Muscle of arm (tissue), 14 donors: ENCODE measurements at places on chromosomes 1 and 21.

GRCh38 chr21:44658913-44659595, 1.3 kb downstream of the KRTAP12-3 start:
- no peak for DNase-seq

DNA sequence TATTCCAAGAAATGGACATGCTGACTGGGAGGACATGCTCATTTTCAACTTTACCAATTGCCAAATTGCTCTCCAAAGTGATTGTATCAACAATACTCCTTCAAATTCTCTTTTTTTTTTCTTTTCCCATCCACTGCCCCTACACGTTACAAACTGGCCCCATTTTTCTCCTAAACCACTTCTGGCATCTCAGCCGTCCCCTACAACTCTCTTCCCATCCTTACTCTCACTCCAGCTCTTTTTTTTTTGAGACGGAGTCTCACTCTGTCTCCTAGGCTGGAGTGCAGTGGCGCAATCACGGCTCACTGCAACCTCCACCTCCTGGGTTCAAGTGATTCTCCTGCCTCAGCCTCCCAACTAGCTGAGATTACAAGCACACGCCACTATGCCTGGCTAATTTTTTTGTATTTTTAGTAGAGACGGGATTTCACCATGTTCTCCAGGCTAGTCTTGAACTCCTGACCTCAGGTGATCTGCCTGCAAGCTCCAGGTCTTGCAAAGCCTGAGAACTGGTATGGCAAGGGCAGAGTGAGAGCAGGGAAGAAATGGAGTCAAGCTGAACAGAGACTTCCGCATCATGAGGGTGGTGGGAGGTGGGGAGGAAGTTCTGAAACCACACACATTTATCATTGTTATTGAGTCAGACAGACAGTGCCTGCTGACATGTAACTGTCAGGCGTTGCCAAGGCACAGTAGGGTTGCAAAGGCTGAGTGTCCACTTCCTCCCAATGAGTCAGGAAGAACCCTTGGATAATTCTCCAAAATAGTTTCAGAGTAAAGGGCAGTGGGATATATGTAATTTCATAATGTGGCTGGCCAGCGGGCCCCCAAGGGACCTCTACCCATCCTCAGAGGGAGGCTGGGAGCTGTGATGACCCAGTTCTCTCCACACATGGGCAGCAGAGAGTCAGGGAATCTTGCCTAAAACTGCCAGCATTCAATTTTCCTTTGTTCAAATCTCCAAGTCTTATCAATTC, 17.4 kb downstream of the CELA3A start:
- DNase-seq = no peak

DNA sequence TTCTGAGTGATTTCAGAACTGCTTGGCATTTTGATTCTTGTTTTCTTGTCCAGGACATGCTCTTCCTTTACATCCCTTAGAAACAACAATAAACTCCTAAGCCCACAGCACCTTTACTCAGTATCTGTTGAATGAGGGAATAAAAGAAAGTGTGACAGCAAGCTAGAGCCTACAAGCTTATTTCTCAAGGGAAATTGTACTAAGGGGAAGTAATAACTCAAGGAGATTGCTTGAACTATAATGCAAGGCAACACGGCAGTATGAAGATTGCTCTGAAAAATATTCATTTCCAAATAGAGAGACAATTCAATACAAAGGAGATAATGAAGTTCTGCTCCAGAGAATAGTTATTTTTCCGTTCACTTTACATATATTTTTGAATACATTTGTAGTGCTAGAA, 6.5 kb downstream of the OR6P1 start:
- DNase-seq = no peak

GRCh38 chr1:226640321-226641136, 92.0 kb downstream of the STUM start:
- DNase-seq = no peak

DNA sequence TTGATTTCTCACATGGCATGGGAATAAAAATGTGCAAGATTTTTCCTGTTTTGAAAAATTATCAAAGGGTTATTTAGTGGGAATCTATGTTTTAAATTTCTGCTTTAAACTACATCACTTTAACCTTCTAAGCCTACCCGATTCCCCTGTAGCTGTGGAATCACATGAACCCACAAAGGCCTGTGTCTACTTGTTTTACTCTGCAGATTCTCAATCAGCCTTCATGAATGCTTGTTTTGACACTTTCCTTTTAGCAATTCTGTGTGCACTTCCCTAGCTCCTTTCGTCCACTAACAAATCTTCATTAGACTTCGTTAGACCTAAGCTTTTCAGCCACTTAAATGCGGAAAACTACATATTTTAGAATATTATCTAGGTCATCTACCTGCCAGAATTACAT, 56.0 kb upstream of the C1orf21 start:
- DNase-seq = no peak

GRCh38 chr1:89149229-89149628, 23.3 kb upstream of the GBP2 start:
- DNase-seq = no peak

- DNase-seq = no peak
Observed at GRCh38 chr1:101022294-101022693, 3.3 kb downstream of the DPH5 start.

- peak; percentile 44 for DNase-seq
Observed at GRCh38 chr1:222616525-222616924, 1.4 kb upstream of the MIA3 start.

GRCh38 chr1:15578921-15579682, 5.7 kb downstream of the AGMAT start:
- no peak for DNase-seq

- no peak for DNase-seq
Observed at GRCh38 chr1:32861904-32862695, 8.6 kb downstream of the FNDC5 start.

GRCh38 chr1:70916034-70916427, 131.6 kb downstream of the PTGER3 start:
- no peak for DNase-seq

DNA sequence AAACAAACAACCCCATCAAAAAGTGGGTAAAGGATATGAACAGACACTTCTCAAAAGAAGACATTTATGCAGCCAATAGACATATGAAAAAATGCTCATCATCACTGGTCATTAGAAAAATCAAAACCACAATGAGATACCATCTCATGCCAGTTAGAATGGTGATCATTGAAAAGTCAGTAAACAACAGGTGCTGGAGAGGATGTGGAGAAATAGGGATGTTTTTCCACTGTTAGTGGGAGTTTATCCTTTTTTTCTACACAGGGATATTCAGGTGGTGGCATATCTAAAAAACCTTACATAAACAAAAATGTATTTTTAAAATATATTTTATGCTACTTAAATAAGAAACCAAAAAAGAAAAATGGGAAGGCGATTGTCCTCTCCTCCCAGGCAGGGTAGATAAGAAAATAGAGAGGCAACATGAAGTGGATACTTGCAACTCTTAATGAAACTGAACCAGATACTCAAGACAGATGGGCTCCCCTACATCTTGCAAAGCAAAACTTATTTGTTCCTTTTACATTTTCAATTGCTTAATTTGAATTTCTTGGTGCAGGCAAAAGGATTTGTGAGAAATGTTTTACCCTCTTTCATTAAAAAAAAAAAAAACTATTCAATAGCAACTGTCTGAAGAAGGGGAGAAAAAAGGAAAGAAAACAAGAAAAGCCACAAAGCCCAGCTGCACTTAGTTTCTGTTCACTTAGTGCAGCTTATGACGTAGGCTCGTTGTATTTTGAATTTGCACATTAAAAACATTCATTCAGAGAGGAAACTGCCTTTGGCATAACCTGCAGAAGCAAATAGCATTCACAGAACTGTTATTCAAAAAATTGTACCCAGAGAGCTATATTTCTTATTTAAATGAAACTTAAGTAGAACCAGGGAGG, 36.9 kb upstream of the RGS1 start:
- DNase-seq = peak; percentile 70

- DNase-seq = peak; percentile 54
Observed at GRCh38 chr1:240575981-240576662, 35.8 kb downstream of the GREM2 start.

- peak; percentile 88 for DNase-seq
Observed at GRCh38 chr1:78005755-78006154, 1.0 kb downstream of the DNAJB4 start.

DNA sequence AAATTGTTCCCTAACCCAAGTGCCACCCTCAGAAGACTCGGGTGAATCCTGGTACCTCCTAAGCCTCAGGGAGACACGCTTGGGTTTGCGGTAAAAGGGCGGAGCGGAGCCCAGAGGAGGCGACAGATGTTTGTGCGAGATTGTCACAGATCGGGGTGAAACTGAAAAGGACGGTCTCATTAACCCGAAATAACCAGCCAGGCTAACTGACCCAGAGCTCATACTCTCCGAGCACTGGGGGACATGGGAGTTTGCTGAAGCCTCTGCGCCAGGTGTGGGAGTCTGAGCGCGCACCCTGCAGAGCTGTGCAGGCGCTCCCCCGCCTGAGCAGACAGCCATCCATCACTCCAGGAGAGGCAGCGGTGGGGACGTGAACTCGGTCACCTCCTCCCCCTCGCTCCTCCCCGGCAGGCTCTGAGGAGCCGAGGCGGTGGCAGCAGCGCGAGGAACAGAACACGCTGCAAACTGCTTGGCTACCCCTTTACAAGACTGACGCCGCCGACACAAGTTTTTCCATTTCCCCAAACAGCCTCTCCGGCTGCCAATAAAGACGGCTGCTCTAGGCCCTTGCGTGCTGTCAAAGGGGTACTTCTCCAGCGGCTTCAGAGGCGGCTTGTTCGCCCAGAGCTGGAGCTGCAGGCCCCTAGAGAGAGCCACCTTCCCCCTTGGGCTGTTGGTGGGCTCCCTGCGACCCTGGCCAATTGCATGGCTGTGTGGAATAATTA, 43.5 kb downstream of the RRAGC start:
- no peak for DNase-seq

DNA sequence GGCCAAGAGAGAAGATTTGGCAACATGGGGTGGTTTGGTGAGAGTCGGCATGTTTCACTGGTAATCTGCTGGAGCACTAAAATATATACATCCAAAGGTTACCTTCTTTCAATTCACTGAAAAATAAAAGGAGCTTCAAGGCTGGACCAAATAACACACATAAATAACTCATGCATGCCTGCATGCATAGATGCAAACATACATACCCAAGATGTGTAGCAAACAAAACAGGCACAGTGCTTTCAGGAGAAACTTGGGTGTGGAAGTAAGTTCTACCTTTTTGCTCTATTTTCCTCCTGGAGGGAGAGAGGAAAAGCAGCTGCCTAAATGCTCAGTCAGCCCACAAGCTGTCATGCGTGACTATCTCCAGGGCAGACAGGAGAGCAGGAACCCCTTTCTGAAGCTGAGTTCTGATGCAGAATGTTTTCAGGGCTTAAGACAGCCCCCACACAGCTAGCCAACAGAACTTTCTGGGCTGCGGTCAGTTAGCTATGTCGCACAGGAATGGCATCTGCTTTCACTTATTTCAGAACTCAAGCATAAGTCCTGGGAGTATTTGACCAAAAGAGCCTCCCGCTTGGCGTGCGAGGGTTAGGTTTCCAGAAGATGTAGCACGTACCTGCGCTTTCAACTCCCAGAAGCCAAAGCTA, 166.2 kb downstream of the TOMM20 start:
- peak; percentile 79 for DNase-seq

DNA sequence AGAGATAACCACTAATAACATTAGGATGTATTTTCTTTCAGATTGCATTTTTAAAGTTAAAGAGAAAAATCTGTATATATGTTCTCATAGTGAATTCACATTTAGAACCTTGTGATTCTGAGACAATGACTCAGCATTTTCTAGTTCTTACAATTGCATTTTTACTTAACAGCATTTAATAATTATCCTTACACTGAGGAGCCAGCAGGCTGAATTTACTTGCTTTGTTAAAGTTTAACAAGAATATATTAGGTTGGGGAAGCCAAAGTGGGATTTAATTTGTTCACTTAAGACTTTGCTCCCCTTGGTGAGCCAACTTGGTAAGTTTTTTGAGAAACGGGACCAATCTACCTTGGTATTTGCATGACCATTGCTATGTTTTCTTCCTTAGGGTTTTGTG, 4.5 kb downstream of the PATJ start:
- DNase-seq = no peak
